ENCODE measurements at places on chromosomes 7 and 10.

DNA sequence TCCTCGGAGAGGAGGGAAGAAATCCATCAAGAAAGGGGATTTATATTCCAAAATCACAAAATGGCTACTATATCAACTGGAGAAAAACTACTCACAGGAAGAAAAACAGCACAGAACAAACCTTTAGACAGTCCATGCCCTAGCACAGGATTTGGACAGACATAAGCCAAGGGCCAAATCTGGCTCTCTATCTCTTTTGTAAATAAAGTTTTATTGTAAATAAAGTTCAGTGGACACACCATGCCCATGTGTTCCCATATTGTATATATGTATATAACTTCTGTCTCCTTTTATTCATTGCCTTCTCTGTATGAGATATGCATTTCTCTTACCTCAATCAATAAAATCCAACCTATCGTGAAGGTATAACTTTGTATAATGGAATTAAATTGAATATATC is 742.8 kb upstream of the LRRTM3 start:
- no peak for DNase-seq

DNA sequence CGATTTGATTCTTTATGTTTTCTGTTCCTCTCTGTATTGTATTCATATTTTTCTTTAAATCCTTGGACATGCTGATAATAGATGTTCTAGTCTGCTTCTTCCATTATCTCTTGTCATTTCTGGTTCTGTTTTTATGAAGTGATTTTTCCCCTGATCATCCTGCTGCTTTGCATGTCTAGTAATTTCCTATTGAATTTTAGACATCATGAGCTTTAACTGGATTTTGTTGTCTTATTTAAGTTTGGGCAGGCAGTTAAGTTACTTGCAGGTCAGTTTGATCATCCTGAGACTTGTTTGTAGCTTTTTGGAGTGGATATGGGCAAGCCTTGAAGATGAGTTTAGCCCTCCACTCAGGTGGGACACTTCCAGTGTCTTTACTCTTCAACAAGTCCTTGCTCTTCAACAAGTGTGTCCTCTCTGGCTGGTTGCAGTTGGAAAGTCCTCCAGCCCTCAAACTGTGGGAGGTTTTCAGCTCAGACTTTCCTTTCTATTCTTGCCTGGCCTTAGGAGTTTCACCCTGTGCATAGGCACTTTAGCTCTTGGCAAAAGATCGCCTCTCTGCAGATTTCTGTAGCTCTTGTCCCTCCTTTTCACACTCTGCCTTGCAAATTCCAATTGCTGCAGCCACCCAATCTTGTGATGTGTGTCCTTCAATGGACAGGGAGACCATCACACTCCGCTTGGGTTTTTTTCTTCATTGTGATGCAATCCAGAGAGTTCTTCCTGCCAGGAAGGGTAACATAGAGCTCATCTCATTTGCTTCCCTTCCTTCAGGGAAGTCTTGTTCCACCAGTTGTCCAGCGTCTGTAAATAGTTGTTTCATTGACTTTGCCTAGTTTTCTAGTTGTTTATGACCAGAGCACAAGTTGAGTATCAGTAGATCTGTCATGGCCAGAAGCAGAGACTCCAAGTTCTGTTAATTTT is 197.2 kb upstream of the SH2B2 start:
- DNase-seq, result no peak

DNA sequence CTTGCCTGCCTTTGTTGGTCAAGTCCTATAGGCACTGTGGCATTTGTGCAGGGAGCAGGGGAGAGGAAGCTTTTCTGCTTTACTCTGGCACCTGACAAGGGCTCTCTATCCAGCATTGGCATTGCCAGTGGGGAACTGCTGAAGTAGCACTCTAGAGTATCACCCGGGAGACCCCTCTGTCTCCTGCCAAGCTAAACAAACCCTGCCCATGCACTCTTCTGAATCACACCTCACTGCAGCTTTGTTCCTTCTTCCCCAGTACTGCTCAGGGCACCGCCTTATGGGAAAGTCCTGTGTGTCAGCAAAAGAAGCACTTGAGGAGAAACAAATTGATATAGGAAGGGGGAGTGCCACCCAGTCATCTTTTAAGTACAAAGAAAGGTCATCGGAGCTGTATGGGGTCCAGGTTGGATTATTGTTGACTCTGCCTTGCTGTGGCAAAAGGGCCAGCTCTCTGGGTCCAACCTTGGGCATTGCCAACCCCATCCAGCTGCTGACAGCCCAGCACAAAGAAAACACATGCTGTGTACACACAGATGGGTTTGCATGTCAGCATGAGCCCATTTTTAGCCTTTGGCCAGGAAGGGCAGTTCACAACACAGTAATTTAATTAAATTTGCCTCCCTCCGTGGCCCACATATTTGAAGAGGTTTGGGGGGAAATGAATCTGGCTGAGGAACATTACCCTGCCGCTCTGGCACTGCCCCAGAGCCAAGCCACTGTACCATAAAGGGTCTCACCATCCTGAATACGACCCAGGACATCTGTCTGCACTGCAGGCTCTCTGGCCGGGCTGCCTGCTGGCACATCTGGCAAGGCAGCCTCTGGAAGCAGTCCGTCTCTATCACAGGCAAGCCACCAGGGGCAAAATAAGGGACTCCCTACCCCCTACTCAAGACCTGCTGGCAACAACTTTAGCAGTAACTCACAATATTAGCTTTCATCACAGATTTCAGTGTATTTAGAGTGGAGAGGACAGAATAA is 13.1 kb downstream of the LRRC4 start:
- DNase-seq, result peak; percentile 94

DNA sequence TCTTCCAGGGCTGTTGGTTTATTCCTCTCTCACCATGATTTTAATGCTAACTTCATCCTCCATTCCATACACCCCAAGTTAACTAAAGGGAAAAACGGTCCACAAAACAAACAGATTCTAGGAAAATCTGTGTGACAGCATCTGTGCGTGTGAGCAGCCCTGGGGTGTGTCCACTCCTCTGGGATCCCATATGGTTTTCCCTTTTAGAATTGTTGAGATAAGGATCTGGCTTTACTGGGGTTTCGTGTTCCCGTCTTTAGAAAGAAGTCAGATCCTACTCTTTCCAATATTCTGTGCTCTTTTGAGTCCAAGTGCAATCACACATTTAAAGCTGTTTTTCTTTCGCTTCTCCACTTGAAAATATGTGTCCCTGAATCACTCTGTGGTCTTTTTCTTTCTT is 257.1 kb downstream of the KLF6 start:
- no peak for DNase-seq

GRCh38 chr10:20746856-20747255 is 150.3 kb downstream of the NEBL start:
- DNase-seq, result no peak

DNA sequence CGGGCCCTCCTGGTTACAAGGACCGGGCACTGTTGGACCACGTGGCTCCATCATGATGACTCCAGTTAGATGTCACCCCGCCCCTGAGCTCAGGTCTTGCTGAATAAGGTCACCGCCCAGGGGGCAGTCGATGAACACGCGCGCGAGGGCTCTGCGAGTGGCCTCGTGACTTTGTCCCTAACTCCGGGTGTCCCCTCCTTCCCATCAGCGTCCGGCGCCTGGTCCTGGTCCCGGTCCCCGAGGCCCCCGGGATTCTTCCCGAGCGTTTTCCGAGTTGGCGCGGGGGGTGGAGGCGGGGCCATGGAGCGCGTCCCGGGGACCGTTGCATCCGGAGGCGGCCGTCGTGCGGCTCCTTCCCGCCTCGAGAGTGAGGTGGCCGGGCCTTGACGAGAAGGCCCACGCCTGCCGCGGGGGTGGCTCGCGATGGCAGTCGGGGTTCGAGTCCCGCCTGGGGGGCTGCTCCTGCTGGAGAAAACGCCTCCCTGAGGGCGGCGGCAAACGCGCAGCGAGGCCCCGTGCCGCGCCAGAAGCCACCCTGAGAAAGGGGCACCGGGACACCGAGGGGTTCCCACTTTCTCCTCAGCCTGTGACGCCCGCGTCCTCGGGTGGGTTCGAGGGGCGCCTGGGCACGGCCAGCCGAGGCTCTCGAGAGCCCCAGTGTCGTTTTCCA is 569 bp upstream of the NPTX2 start:
- DNase-seq, result no peak

GRCh38 chr7:136214356-136214755 is 237.2 kb upstream of the MTPN start:
- DNase-seq, result no peak

DNA sequence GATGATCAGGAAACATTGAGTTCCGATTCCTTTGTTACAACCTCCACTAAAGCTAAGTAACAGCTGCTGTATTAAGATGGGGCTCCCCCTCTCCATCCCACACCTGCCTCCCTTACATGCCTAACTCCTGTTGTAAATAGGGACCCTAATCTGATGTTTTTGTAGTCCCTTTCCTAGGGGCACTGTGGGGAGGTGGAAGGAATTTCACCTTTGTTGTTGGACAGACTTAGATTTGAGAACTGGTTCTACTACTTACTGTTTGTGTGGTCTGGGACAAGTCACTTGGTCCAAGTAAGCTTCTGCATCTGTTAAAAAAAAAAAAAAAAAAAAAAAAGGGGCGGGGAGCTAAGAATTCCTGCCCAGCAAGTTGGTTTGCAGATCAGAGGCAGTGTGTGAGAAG is 42.6 kb downstream of the KIAA1217 start:
- no peak for DNase-seq

DNA sequence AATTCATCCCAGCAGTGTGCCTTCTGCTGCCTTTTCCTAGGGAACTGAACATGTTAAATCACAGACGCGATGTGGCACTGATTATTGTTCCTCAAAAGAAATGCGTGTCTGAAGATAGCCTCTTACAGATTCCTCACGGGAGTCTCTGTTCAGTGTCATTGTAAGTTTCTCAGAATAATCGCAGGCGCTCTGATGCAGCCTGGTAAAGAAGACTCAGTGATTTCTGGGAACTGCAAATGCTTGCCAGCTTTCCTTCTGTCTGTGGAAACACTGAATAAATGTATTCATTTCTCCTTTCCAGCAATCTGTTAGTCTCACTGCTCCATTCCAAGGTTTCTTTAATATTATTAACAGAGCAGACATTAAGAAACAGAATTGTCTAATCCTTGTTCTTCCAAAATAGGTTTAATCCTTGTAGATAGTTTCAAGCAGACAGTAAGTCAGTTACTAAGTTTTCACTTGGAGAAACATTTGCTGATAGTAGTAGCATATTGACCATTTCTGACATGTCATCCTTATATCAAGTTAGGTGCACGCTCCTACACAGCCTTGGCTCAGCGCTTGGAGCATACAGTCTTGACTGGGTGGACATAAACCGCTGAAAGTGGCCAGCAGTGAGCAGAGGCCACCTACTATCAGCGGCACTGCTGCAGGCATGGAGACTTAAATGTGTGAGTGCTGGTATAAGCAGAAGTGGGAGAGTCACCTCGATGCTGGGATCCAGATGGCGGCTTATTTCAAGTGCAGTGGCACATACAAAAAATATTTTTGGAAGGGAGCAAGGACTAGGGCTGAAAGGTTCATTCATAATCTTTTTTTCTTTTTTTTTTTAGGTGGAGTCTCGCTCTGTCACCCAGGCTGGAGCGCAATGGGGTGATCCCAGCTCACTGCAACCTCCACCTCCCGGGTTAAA is 27.7 kb downstream of the MMRN2 start:
- no peak for DNase-seq

GRCh38 chr10:34606890-34607289 is 208.2 kb downstream of the PARD3 start:
- no peak for DNase-seq

GRCh38 chr10:133270204-133270603 is 6.5 kb downstream of the ADAM8 start:
- DNase-seq, result no peak

DNA sequence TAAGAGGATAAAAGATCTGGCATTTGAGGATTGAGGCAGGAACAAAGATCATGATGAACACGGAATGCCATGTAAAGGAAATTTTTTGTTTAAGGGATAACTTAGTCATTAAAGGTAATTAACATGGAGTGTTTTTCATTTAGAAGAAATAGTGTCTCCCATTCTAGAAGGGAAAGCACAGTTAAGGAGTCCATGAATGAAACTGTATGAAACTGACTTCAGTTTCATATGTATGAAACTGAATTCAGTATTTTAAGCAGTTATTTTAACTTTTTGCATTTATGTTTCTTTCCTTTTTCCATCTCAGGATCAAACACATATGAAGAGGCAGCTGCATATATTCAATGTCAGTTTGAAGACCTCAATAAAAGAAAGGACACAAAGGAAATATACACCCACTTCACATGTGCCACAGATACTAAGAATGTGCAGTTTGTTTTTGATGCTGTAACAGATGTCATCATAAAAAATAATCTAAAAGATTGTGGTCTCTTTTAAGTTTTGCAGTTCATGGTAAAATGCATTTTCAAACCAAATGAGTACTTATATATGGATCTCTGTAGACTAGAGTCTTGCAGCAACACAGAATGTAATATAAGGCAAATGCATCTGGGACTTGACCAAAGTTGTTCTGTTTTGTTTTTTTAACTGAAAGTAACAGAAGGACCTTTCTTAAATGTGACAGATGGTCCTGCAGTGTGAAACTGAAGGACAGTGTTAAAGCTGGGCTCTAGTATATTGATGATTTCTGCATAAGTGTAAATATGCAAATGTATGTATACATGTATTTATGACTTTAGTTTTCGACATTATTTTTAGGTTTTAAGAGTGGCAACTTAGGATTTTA is 82.6 kb downstream of the GNAI1 start:
- DNase-seq, result no peak

- no peak for DNase-seq
Measured at GRCh38 chr7:139714163-139714901, 63.5 kb downstream of the HIPK2 start.

DNA sequence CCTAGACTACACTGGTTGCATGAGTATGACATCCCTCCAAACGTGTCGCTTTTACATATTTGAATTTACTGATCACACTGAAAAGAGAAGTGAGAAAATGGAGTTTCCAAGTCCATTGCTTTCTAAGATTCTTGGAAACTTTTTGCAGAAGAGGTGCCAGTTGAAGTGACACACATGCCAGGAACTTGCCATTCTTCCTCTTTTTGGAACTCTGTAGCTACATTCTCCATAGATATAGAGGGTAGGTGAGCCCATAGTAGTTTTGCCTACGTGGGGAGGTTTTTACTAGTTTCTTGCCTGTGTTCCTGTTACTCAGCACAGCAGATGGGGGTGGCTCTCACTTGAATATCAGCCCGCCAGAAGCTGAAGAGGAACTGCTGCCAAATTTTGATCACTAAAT is 286.6 kb upstream of the NRP1 start:
- DNase-seq, result no peak

GRCh38 chr7:139733751-139734150 is 44.0 kb downstream of the HIPK2 start:
- DNase-seq, result no peak

DNA sequence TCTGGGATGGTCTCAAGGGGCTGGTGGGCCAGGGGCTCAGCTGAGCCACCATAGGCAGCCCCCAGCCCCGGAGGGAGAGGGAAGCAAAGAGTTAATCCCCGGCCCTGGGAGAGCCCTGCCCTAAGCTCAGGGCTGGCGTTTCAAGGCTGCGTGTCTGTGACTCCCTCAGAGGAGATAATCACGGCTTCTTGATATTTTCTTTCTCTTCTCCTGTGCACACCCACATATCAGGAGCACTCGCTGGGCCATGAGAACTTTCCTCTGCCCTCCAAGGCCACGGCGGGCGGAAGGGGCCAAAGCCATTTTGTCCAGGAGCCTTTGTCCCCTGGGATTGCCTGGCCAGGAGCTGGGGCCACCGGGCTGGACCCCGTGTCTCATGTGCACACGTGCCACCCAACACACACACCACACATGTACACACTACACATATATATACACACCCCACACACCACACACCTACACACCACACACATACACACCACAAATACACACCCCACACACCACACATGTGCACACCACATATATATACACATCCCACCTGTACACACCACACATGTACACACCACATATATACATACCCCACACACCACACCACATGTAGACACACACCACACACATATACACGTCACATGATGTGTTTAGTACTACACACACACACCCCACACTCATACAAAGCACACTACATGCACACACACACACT is 16.9 kb downstream of the VENTX start:
- no peak for DNase-seq

- no peak for DNase-seq
Measured at GRCh38 chr7:153616711-153617325, 435.4 kb upstream of the DPP6 start.

Measured in Daoy (cell line).